Activated CD4-positive, CD25-positive, alpha-beta regulatory T cell treated with anti-CD3 and anti-CD28 coated beads, Interleukin-2, amount 50 U/mL, for 16 hours (primary cell): ENCODE measurements at places on chromosomes 16 and 17.

GRCh38 chr17:48062273-48062672, 14.1 kb downstream of the NFE2L1 start:
- no peak for DNase-seq

GRCh38 chr17:73391331-73392265, 79.8 kb upstream of the CDC42EP4 start:
- DNase-seq: no peak

GRCh38 chr16:84933774-84934631, 77.3 kb downstream of the ZDHHC7 start:
- DNase-seq: no peak

DNA sequence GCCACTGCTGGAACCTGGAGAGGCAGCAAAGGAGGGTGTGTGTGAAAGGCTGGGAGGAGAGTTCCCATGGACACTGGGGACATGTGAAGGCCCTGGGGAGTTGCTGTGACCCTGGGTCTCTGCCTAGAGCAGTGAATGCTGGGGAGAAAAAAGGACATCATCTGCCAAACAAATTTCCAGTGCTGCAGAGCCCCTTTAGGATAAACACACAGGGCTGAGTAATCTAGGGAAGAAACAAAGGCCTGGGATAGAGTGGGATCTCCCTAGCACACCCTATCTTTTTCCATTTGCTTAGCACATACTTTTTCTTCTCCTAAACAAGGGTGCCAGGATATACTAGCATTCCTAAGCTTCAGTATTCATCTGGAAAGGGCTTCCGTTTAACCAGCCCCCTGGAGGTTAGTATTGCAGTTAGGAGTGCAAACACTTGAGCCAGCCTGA, 3.3 kb upstream of the HIGD1B start:
- DNase-seq: no peak

DNA sequence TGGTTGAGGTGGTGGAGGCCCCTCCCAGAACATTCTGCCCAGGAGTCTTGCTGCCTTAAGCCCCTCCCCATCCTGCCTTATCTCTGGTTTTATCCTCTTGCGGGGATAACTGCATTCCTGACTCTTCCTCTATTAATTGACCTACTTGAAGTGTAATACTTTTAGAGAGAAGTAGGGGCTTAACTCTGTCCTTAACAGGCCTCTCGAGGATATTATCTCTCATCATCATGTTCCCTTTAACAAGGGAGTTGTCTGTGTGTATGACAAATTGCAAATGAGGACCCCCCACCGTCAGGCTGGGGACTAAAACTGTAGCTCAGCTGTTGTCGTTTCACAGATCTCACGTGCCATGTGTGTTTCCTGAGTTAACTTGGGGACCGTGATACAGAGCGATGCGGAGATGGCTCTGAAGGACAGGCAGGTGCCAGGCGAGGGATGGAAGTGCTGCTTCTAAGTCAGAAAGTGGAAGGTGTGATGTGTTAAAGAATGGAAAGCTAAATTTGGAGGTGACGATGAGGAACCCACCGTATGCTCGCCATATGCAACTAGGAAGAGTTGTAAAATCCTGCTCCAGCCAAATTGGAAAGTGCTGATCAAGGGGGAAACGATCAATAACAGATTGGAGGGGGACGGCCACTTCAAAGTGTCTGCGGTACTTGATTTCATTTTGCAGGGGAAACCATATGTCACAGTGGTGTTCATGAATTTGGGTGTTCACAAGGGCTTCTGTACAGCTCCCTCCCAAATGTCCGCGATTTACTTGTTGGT, 106.3 kb downstream of the RPTOR start:
- DNase-seq: no peak

GRCh38 chr17:59641799-59642484, 22.2 kb downstream of the CLTC start:
- DNase-seq: no peak

DNA sequence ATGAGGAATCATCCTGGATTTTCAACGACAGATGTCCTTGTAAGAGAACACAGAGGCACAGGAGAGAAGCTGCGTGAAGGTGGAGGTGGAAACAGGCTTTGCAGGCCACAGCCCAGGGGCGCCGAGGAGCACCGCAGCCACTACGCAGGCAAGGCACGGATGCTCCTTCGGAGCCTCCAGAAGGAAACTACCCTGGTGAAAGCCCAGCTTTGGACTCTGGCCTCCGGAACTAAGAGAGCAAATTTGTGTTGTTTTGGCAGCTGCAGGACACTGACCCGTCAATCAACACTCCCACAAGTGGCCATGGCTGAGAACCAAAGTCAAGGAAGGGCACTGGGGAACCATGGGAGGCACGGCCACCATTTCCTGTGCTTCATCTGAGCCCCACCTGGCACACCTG, 3.4 kb downstream of the ARL16 start:
- no peak for DNase-seq

GRCh38 chr16:81376880-81377279, 62.1 kb downstream of the GAN start:
- no peak for DNase-seq

DNA sequence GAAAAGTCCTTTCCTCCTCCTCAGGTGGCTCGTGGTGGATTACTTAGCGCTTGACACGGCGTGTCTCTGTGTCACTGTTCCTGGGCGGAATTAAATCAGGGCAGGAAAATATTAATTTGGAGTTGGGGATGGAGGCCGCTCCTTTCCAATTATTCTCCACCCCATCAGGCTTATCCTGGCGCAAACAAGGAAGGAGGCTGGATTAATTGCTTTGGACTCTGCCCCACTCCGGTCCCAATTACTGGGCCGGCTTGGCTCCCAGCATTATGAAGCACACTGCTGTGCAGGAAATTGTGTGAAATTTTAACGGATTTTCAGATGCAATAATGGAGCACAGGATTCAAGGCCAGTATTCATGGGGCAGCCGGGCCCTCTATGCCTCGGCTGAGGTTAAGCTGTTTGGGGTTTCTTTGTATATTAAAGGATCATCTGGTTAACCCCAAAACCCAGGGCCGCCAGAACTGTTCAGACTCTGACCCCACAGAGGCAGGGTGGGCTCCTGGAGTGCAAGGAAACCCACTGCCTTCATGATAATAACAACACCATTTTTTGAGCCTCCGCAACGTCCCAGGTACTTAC, 87.8 kb downstream of the MRM1 start:
- no peak for DNase-seq

DNA sequence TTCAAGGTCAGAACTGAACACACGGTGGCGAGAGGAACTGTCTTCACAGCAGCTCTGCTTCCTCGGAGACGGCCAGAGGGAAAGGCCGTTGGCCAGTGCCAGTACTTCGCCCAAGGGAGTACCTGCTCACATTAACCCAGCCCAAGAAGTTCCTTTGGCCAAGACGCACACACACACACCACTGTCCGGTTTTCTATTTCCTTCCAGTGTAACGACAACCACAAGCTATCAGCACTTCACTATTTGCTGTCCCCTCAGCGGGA, 744 bp upstream of the GGNBP2 start:
- DNase-seq: no peak

- DNase-seq: no peak
Measured at GRCh38 chr16:89253548-89254287, 36.2 kb downstream of the ZNF778 start.

GRCh38 chr16:50763211-50763610, 21.3 kb downstream of the CYLD start:
- DNase-seq: no peak

GRCh38 chr16:76487411-76488064, 210.3 kb downstream of the CNTNAP4 start:
- no peak for DNase-seq

- no peak for DNase-seq
Measured at GRCh38 chr16:15031179-15031578, 24.7 kb downstream of the NTAN1 start.
